ENCODE measurements at places on chromosomes 2 and 18. TPM values are rescaled to one million over a fixed set of nuclear protein-coding genes. Genes with fewer than 3 reads are reported as not detected.

The INPP5D gene
- 40.8 TPM for total RNA-seq

DNA sequence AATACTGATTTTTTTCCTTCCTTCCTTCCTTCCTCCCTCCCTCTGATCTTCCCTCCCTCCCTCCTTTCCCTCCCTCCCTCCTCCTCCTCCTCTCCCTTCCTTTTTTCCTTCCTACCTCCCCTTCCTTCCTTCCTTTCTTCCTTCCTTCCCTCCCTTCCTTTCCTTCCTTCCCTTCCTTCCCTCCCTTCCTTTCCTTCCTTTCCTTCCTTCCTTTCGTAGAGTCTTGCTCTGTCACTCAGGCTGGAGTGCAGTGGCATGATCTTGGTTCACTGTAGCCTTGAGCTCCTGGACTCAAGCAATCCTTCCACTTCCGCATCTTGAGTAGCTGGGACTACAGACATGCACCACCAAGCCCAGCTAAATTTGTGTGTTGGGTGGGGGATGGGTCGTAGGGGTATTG lies 8.9 kb upstream of the TMEM131 start:
- no peak overlapping the region for H3K4me3 ChIP-seq
- no peaks in the 10 kb centered on the region for H3K36me3 ChIP-seq
- no peaks in the 10 kb centered on the region for H3K27me3 ChIP-seq
- DNase-seq = no peak
- no peak overlapping the region for H3K27ac ChIP-seq

GRCh38 chr2:236656721-236657120 lies 87.1 kb downstream of the ACKR3 start:
- no peak overlapping the region for H3K27ac ChIP-seq
- no peaks in the 10 kb centered on the region for H3K36me3 ChIP-seq
- H3K27me3 ChIP-seq = peaks cover 5% of the 10 kb centered on the region
- no peak for DNase-seq

DNA sequence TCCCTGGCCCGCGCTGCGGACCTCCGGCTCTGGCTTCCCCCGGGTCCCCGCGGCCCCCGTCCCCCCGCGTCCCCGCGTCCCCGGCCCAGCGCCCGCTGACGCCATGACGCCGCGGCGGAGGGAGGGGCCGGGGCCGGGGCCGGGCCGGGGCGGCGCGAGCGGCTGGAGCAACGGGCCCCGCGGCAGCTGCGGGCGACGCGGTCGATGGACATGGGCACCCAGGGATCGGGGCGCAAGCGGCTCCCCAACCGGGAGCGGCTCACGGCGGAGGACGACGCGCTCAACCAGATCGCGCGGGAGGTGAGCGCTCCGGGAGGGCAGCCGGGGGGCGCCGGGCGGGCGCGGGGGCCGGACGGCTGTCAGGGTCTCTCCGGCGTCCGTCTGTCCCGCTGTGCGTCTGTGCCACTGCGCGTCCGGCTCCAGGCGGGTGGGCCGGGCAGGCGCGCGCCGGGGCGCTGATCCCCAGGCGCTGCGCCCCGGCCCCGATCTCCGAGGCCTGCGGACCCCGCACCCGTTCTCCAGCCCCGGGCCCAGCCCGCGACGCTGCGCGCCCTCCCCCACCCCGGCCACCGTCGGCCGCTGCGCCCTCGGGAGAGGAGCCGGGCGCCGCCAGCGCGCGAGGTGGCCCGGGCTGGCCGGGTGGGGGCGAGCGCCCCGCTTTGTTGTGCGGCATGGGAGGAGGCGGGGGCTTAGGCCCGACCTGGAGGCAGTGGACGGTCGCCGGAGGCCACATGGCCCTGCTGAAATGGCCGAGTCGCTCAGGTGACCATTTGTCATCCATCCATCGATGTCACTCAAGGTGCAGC lies at the start of gene LRRFIP1:
Gene LRRFIP1, plus strand, starts transcription at position 147 of the 806 bp plus-strand sequence. Its CDS starts 58 bp downstream, at position 205.
- no peak for DNase-seq
- peak within 1 kb of the TSS; percentile 80 for H3K27ac ChIP-seq
- H3K4me1 ChIP-seq = peaks cover 29% of the 10 kb centered on the region
- H3K4me3 ChIP-seq = peak within 1 kb of the TSS; percentile 91

The EHBP1 gene
- total RNA-seq = 60.0 TPM

The CXCR4 gene
- 34.8 TPM for total RNA-seq

- no peak overlapping the region for H3K4me3 ChIP-seq
- no peaks in the 10 kb centered on the region for H3K36me3 ChIP-seq
- no peak overlapping the region for H3K27ac ChIP-seq
- peaks cover 20% of the 10 kb centered on the region for H3K4me1 ChIP-seq
- peaks cover 3% of the 10 kb centered on the region for H3K27me3 ChIP-seq
These were observed 54.4 kb downstream of the LBH start for GRCh38 chr2:30285758-30286157.

The MAP3K20 gene
- total RNA-seq = 12.1 TPM

DNA sequence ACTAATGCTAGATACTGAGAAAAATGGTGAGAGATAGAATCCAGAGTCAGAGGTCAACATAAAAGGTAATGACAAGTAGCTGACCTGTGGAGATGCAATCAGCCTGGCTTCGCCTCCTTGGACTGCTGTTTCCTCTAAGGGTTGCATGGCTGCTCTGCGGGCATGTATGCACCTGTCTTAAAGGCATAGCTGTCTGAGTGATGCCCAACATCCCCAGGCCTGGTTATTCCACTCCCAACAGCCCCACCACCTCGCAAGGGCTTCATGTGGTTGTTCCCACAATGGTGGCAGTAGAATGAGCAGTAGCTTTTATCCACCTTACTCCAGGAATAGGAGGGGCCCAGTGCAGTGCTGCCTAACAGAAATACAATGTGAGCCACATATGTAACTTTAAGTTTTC lies 69.7 kb upstream of the ALK start:
- no peak overlapping the region for H3K4me3 ChIP-seq
- no peak for DNase-seq
- H3K4me1 ChIP-seq = peaks cover 4% of the 10 kb centered on the region
- H3K27ac ChIP-seq = no peak overlapping the region
- peaks cover under 1% of the 10 kb centered on the region for H3K27me3 ChIP-seq

DNA sequence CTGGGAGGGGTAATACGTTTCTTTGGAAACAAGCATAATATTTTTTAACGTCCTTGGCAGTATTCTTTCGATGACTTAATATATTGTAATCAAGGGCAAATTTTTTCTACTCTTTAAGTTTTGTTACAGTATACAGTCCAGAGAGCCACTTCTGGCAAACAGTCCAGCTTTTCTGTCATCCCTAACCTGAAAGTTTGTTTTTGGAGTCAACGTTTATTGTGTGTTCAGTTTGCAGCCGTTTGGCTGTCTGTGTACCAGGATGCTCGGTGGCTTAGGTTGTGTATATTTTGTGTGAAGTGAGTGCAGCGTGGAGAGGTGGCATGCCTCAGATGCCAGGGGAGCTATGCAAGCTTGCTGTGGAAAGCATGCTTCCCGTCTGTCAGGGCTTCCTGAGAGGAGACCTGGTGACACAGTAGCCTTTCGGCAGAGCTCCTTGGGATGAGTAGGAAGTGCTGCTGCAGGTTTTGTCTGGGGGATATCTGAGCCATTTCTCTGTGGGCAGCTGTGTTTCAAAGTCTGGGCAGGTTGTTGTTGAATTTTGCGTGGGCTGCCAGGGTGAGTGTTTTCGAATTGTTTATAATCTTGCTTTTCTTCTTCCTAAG lies 14.7 kb downstream of the MAP3K20 start:
- H3K36me3 ChIP-seq = peaks cover 13% of the 10 kb centered on the region
- H3K27ac ChIP-seq = no peak overlapping the region
- DNase-seq = no peak
- H3K4me1 ChIP-seq = peaks cover 11% of the 10 kb centered on the region
- no peak overlapping the region for H3K4me3 ChIP-seq

DNA sequence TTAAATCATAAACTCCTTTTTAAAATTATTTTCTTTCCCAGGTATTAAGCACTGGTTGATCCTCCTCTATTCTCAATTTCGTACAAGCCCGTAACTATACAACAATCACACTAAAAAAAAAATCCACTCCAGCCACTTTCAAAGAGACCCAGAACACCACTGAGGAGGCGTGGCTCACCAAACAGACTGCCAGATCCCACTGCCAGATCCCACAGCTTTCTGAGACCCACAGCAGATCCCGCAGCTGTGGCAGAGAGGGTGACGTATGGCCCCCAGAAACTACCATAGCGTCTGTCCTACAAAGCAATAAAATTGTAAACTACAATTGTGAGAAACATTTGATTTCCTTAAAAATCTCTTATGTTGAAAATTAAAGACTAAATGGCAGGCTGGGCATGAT lies 230.7 kb upstream of the PXDN start:
- no peaks in the 10 kb centered on the region for H3K36me3 ChIP-seq
- no peak for DNase-seq
- H3K27ac ChIP-seq = no peak overlapping the region
- H3K4me3 ChIP-seq = peak overlapping the region; percentile 48
- H3K27me3 ChIP-seq = peaks cover 18% of the 10 kb centered on the region

GRCh38 chr2:120982598-120982997 lies 246.9 kb downstream of the GLI2 start:
- H3K36me3 ChIP-seq = peaks cover 22% of the 10 kb centered on the region
- H3K4me3 ChIP-seq = no peak overlapping the region
- H3K27ac ChIP-seq = no peak overlapping the region
- H3K4me1 ChIP-seq = peaks cover 10% of the 10 kb centered on the region

The HOXD3 gene
- total RNA-seq = 25.4 TPM

DNA sequence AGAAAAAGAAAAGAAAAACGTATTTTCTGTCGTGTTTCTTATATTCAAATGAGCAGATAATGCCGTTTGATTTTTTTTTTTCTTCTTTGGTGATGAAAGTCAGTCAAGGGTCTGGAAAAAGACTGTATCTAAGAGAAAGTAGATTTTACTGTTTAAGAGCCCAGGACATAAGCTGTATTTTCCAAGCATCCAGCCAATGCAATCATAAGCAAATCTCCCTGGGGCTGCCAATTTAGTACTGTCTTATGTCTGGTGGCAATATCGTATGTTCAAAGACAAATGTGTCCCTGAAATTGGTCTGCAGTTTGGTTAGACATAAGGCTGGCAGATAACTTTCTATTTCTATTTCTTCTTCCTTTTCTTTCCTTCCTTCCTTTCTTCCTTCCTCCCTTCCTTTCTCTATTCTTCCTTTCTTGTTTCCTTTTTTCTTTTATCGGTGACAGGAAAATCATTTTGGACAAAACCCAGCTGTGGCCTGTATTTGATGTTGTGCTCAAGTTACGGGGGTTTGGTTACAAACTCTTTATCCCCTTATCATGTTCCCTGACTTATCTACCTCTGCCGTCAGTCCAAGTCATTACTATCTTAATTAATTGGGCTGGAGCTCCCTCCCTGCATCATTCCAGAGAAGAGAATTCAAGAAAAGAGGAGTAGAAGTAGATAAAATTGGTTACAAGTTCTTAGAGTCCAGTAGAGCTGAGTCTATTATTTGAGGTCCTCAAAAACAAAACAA lies 683.4 kb upstream of the FSHR start:
- peaks cover 9% of the 10 kb centered on the region for H3K4me1 ChIP-seq
- H3K27me3 ChIP-seq = no peaks in the 10 kb centered on the region

The POTEI gene
- total RNA-seq = 2.1 TPM

GRCh38 chr2:45542013-45542412 lies 69.1 kb downstream of the SRBD1 start:
- DNase-seq = no peak
- H3K27ac ChIP-seq = no peak overlapping the region
- no peaks in the 10 kb centered on the region for H3K4me1 ChIP-seq
- H3K27me3 ChIP-seq = no peaks in the 10 kb centered on the region
- no peak overlapping the region for H3K4me3 ChIP-seq

DNA sequence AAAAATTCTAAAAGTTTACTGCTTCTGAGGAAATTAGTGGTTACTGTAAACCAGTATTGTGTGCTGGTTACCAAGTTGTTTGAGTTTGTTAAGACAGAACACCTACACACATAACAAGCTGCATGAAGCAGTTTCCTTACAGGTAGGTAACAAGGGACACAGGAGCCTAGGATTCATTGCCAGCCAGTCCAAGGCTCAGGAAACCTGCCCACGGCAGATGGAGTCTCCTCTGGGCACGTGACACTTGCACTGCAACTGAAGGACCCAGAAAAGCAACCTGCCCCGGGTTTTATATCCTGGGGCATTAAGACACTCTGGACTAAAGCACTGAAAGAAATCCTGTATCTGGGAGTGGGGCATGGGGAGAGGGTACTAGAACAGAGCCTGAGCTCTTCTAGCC lies 639.3 kb downstream of the ADCYAP1 start:
- no peaks in the 10 kb centered on the region for H3K4me1 ChIP-seq
- no peaks in the 10 kb centered on the region for H3K36me3 ChIP-seq
- H3K4me3 ChIP-seq = no peak overlapping the region
- no peak overlapping the region for H3K27ac ChIP-seq
- no peak for DNase-seq

The IDH1 gene
- 149 TPM for total RNA-seq

DNA sequence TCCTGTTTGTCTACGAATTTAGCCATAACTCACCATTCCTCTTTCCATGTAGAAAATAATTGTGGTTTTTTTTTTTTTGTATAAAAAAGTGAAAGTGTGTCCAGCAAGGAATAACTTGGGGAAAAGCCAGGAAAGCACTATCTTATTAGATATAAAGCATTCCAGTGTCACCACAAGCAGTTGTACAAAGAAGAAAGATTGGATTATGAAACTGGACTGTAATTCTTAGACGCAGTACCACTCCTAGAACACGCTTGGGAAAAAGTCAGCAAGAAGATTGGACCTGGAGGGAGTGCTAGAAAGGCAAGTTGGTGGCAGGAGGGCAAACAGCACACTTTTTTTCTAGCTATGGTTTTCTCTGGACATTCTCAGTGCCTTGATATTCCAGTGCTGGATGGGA lies 186.7 kb downstream of the PARD3B start:
- no peak for DNase-seq
- H3K27me3 ChIP-seq = peaks cover 11% of the 10 kb centered on the region
- H3K4me3 ChIP-seq = no peak overlapping the region
- H3K4me1 ChIP-seq = peaks cover 8% of the 10 kb centered on the region

DNA sequence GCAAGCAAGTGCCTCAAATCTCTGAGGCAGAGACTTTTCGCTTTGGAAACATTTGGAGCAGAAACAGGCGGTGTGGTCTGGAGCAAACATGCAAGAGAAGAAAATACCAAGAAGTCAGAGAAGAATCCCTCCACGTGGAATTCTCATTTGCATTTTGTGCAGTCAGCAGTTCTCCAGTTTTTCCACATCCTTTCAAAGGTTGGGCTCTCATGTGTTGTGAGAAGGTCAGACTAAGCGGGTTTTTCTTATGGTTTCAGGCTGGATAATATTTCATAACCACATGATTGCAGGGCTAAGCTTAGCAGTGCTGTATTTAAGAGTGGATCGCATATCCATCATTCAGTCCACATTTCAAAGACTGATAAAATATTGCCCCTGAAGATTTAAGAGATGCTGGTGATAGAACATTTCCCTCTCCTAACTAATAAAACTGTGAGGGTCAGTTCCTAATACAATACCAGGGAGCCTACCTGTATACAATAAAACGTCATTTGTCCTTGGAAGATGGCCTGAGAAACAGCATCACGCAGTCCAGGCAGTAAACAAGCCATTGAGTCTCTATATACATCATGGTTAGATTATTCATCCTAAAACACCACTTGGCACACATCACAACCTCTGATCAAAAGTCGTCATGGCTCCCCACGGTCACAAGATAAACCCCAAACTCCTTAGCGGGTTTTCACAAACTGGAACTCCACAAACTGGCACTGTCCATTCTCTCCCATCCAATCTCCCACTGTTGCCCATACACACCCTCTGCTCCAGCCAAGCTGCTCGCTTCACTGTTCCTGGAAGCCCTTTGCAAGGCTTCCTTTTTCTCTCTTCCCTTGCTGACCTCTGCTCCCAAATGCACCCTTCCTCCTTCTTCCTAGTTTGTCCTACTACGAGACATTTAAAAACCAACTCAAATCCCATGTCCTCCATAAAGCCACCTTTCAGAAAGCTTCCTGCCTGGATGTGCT lies 31.5 kb downstream of the ANKRD44 start:
- H3K4me3 ChIP-seq = no peak overlapping the region
- H3K36me3 ChIP-seq = no peaks in the 10 kb centered on the region
- H3K27me3 ChIP-seq = no peaks in the 10 kb centered on the region
- H3K4me1 ChIP-seq = peaks cover 36% of the 10 kb centered on the region
- no peak for DNase-seq

All from type B pancreatic cell (in vitro differentiated cells).